NCI-H187 treated with DMSO at 0.1 percent for 48 hours (cell line): ENCODE measurements at places on chromosomes 16 and 17.
A peak's percentile ranks its signal among the peaks of the same experiment; 100 is the strongest.

DNA sequence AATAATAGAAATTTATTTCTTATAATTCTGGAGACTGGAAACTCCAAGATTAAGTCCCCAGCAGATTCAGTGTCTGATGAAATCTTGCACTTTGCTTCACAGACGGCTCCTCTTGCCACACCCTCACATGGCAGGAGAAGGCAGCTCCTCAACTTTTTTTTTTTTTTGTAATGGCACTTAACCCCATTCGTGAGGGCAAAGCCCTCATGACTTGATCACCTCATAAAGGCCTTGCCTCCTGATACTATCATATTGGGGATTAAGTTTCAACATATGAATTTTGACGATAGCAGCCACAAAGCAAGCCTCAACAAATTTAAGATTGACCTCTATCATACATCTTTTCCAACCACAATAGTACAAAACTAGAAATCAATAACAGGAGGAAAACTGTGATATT, 42.3 kb upstream of the CDYL2 start:
- no peak for DNase-seq

DNA sequence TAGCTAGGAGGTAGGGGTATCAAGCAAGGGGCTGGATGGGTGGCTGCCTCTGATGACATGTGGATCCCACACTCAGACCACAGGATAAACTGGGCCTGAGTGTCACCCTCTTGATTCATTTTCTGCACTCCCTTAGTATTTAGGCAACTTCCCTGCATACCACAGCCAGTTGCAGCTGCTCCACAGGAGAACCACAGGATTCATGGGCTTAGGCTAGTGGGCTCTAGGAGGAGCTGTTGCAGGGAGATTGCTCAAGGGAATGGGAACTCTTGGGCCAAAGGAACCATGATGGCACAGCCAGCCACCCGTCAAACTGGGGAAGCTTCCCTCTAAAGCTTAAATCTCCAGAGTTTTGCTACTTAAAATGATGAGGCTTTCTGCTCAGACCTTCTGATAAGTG, 269.7 kb upstream of the ASIC2 start:
- DNase-seq: no peak

DNA sequence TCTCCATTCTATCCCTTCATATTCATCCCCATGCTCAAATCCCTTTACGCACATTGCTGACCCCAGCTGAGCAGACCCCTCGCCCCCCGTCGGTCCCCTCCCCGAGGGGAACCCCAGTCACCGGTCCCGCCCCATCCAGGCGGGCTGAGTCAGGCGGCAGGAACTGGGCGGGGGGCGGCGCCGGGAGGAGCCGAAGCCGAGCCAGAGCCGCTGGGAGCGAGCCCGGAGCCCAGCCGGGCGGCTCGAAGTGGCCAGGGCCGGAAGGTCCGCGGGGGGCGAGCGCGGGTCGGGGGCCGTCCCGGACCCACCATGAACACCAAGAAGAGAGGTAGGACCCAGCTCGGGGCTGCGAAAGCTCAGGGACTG, 8.6 kb downstream of the RIPOR1 start:
- no peak for DNase-seq

DNA sequence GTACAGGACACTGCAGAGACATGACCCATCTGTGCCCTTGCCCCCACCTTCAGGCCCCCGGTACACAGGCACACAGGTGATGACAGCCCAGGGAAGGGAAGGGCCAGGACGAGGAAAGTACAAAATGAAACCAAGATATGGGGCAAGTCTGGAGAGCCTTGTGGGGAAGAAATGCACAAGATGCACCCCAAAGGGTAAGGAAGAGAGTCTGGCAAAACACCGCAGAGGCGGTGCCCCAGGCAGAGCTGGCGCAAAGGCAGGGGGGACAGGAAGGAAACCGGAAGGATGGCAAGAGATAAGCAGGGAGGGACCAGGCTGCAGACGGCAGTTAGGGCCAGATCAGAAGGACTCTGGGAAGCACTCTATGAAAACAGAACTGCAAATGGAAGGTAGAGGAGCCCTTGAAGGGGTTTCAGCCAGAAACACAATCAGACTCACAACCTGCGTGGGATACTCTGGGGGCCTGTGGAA, 81.4 kb downstream of the SLC39A11 start:
- no peak for DNase-seq

- DNase-seq: no peak
Observed at GRCh38 chr17:27578718-27579085, 52.3 kb upstream of the LGALS9 start.

- no peak for DNase-seq
Observed at GRCh38 chr17:39099663-39100286, 51.7 kb downstream of the PLXDC1 start.

DNA sequence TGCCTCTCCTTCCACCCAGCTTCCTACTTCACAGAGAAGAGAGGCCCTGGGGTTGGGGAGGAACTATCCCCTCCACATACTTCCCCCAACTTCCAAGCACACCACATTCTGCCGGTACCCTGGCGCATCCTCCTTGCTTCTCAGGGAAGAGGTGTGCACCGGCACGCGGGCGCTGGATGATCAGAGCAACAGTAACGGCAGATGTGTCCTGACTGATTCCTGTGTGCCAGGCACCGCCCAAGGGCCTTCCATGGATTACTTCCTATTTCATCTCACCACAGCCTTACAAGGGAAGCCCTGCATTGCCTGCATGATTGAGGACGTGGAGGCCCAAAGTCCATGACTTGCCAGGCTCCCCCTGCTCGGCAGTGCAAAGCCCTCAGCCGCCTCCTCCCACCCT, 21.1 kb upstream of the MLKL start:
- no peak for DNase-seq

- DNase-seq: peak; percentile 40
Observed at GRCh38 chr16:14013571-14014283, 57.4 kb upstream of the MRTFB start.

DNA sequence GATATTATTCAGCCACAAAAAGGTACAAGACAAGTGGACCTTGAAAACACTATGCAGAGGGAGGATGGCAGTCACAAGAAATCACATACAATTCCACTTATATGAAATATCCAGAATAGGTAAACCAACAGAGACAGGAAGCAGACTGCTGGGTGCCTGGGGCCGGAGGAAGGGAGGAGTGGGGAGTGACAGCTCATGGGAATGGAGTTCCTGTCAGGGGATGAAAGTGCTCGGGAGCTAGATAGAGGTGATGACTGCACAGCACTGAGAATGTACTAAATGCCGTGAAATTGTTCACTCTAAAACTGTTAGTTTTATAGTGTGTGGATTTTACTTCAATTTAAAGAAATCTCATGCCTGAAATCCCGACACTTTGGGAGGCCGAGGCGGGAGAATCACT, 74.2 kb upstream of the MED9 start:
- DNase-seq: no peak

- DNase-seq: no peak
Observed at GRCh38 chr16:51002881-51003490, 148.1 kb downstream of the SALL1 start.

DNA sequence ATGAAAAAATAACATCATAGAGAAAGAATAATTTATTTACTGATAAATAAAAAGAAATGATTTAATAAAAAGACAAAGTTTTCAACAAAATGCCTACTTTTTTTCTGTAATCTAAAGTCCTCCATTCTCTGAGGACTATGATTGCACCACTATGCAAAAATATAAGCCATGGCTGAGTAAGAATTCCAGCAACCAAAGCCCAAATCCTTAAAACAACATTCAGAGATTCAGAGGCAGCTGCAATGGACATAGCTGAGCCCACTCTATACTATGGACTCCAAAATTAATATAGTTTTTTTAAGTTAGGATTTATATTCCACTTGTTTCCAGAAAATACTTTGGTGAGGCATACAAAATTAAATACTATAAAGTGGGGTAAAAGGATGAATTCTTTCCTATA, 169.5 kb upstream of the C17orf78 start:
- no peak for DNase-seq

- DNase-seq: no peak
Observed at GRCh38 chr16:85750146-85750826, 610 bp downstream of the C16orf74 start.

DNA sequence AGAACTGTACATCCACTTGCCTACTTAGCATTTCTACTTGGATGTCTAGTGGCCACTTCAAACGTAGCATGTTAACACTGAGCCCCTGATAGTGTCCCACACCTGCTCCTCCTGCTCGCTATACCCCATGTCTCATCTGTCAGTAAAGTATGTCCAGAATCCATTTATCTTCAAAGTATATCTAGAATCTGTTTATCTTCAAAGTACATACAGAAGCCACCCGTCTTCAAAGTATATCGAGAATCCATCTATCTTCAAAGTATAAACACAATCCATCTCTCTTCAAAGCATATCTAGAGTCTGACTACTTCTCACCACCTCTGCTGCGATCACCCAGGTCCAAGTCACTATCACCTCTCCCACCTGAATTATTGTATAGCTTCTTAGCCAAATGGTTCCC, 43.8 kb downstream of the MYO1D start:
- DNase-seq: no peak

DNA sequence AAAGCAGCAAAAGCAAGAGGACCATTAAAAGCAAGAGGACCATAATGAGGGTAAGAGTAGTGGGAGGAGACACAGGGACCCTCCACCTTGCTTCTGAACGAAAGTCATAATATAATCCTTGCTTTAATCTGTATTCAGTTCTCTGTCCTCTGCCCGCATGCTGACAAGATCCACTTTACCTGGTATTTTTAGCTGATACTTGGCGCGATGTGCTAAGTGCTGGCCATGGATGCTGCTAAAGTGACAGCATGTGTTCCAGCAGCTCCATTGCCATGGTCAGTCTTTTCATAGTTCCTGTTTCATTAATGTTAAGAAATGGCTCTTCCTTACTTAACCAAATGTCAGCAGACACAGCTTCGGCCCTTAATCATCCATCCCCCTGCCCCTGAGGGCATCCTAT, 86.8 kb downstream of the CA10 start:
- DNase-seq: no peak

GRCh38 chr16:70653406-70653805, 7.0 kb downstream of the IL34 start:
- DNase-seq: no peak

- peak; percentile 12 for DNase-seq
Observed at GRCh38 chr17:17440010-17440843, 36.6 kb upstream of the MED9 start.

DNA sequence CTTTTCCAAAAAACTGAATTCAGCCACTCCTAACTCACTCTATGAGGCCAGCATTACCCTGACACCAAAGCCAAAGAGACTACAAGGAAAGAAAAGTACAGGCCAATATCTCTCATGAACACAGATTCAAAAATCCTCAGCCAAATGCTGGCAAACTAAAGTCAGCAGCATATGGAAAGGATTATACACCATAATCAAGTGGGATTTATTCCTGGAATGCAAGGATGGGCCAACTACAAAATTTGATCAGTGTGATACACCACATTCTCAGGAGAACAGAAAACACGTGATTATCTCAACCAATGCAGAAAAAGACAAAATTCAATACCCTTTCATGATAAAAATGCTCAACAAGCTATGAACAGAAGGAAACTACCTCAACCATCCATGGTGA, 7.7 kb upstream of the AATK start:
- no peak for DNase-seq

GRCh38 chr16:22813223-22813947, 577 bp upstream of the HS3ST2 start:
- DNase-seq: no peak
